ENCODE measurements at places on chromosomes 7 and 10.

DNA sequence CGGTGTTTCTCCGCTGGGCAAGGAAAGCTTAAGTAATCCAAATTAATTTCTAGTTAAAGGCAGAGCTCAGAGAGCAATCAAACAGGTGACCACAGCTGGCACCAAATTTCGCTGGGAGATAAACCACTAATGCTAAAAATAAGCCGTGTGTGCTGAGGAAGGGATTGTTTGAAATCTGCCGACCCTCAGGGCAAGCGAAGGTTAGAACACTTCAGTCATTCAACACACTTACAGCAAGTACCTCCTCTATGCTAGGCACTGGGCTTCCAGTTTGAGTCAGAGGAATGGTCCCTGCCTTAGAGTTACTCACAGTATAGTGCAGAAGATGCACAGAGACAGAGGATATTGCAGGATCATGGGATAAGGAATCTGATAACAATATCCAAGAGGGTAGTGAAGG lies 467.9 kb upstream of the PODXL start:
- DNase-seq = no peak

GRCh38 chr7:23093111-23093510 lies 12.5 kb upstream of the KLHL7 start:
- no peak for DNase-seq

- no peak for DNase-seq
Observed at GRCh38 chr7:94031865-94032264, 27.7 kb upstream of the BET1 start.

- DNase-seq = no peak
Observed at GRCh38 chr7:48045195-48045765, 9.9 kb downstream of the C7orf57 start.

DNA sequence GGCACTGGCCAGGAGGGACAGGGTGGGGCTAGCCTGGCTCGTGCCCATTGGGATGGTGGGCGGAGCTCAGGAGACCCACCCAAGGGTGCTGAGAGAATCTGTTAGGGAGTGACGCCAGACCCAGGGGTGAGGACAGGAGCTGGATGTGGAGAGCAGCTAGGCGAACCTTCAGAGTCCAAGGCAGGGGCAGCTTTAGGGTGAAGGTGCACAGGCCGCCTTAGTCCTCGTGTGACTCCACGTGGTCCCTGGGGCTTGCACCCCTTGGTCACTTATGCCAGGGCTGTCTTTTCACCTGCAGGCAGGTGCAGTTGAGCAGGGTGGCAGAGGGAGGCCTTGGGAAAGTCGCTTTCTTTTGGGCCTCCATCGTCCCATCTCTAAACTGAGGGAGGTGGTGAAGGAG lies 4.3 kb downstream of the RAMP3 start:
- DNase-seq = no peak

DNA sequence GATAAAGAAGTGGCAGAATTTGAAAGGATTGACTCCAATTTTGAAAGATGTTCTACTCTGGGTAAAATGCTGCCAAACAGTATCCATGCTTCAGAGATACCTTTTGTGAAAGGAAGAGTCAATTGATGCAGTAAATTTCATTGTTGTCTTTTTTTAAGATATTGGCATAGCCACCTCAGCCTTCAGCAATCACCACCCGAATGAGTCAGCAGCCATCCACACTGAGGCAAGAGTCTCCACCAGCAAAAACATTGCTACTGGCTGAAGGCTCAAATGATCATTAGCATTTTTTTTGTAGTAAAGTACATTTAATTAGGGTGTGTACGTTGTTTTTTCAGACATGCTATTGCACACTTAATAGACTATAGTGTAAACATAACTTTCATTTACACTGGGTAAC lies 31.7 kb upstream of the CYP26C1 start:
- peak; percentile 4 for DNase-seq

- no peak for DNase-seq
Observed at GRCh38 chr7:112120696-112121217, 85.4 kb downstream of the DOCK4 start.

DNA sequence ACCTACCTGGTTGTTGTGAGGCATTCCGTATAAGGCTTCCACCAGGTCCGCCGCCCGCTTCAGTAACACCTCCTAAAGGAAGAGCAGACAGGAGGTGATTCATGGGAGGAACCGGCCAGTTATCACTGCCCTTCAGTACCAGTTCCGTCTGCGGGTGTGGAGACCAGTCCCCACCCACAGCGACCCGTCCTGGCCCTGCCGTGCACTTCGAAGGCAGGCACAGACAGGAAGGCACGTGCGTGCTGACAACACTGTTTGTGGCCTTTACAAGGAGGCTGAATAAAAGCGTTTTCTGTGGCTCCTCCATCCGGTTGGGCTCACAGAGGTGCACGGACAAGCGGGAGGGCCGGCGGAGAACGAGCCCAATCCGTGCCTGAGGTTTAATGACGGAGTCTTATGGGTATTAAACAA lies 120.9 kb downstream of the EBF3 start:
- DNase-seq = no peak

DNA sequence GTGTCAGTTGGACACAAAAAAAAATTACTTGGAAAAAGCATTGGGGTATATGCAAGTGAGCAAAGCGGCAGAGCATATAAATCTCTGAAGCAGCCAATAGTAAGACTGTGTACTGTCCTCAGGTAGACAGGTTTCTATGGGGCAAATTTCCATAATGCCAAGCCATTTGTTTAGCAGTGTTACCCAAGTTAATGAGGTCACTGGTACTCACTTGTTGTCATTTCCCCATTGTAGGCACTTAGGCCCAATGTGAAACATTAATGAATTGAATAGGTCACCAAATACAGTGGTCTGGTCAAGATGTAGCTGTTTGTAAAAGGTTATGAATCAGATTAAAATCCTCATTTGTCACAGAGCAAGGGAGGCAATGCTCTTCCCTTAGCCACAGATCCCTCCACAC lies 27.5 kb downstream of the HOXA1 start:
- no peak for DNase-seq

- no peak for DNase-seq
Observed at GRCh38 chr7:83937930-83938329, 256.7 kb downstream of the SEMA3A start.

DNA sequence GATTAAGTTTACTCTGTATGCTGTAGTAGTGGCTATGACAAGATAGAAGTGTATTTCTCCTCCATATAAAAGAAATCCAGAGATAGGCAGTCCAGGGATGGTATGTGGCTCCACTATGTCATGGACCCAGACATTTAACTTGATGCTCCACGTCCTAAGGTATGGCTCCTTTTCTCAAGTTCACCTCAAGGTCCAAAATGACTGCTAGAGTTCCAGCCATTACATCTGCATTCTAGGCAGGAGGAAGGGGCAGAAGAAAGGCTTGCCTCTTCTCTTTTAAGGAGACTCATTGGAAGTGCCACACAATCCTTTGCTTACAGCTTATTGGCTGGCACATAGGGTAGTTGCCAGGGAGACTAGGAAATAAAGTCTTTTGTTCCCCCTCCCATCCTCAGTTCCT lies 27.7 kb upstream of the ATXN7L1 start:
- no peak for DNase-seq

DNA sequence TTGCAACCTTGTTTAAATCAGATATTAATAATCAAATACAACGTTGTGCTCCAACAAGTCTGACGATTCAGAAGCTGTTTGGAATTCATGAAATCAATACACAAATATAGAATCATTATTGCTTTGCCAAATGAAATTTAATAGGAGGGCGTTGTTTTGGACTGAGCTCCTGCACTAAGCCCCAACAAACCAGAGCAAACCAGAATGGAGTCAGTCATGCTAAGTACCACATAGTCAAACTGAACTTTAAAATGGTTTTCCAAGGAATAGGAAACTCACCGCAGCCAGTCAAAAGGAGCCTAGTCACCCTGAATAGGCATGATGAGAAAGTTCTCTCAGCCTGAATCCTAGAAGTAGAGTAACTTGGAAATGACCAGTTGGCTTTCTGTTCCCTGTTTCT lies 53.7 kb downstream of the HACD1 start:
- no peak for DNase-seq

DNA sequence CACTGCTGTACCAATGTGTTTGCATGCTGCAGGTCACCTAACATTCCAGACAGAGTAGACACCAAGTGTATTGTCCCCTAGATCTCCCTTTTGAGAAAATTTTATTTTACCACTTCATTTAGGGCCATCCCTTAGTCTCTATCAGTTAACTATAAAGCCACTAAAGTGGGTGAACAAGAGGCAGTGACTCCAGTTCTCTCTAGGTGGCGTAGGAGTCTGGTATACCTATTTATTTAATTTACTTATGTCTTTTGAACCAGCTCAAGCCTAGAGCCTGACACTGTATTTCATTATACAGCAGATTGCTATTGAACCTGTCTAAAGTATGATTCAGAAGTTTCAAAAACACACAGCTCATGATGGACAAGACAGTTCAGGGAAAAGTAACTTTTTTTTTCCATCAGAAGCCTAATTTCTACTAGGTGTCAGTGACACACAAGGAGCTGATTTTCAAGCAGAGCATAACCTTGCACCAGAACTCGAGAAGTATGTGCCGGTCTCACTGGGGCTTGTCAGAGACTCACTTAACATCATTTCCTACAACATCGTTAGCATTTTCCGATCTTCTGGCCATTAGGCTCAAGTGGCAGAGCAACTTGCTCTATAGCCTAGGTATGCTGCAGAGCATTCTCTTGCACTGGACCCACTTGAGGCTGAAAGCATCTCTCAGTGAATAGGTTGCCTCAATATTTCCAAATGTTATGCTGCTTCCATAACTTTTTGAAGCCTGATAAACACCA lies 175.4 kb downstream of the CDC14C start:
- DNase-seq = no peak

GRCh38 chr10:23534326-23534725 lies 95.5 kb downstream of the OTUD1 start:
- no peak for DNase-seq

GRCh38 chr10:26831936-26832335 lies 28.8 kb downstream of the ABI1 start:
- DNase-seq = no peak

GRCh38 chr10:71708897-71709882 lies 10.4 kb downstream of the C10orf105 start:
- no peak for DNase-seq

DNA sequence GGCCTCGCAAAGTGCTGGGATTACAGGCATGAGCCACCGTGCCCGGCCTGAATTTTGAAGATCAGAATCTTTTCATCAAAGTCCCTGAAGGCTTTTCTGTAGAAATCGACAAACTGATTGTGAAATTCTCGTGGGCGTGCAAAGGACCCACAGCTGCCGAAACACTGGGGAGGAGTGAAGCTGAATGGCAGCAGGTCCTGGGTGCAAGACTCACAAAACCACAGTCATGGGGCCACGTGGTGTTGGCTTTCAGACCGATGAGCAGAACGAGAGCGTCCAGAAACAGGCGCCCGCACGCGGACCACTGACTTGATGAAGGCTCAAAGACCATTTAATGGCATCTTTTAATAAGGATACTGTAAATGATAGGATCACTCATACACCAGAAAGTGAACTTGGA lies 24.7 kb upstream of the PRKAR1B start:
- DNase-seq = no peak

DNA sequence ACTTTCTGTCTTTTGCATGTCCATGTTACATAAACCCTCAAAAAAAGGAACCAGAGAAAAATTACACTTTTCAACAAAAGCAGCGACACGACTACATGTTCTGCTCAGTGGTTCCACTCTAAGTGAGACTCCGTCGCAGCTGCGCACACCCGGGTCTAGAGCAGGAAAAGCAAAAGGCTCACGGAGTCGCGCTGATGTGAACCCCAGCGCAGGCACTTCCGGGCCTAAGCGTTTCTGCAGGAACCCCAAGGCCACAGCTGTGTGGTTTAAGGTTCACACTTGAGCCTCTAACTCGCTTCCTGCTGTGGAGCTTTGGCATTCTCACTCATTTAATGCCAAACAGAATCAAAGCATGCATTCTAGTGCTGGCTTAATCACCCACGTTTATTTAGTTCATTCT lies 240.3 kb downstream of the DNAJB6 start:
- DNase-seq = no peak

DNA sequence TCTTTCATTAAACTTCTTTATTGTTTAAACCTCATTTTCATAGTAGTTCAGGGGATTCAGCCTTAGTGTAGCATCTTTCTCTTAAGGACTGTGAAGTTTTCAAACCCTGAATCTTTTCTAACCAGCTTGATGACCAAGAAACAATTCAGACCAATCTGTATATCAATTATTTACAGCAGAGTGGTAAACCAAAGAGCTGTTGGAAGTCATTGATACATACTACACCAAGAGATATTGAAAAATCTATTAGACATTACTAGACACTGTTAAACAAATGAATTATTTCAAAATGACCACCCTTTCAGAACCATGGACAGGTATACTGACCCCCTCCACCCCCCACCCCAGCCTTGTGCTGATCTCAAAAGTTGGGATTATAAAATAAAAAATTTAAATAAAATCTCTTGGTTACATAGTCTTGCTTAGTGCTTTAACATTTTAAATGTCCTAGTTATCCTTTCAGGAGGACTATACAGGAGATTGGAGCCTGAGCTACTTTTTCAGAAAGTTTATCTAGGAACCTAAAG lies 143.9 kb upstream of the LSM8 start:
- no peak for DNase-seq
